ENCODE measurements at places on chromosomes 13 and 19.

GRCh38 chr19:1860821-1861598 is 2.4 kb downstream of the KLF16 start:
- no peak for DNase-seq

GRCh38 chr19:21109116-21109515 is 27.1 kb downstream of the ZNF714 start:
- no peak for DNase-seq

DNA sequence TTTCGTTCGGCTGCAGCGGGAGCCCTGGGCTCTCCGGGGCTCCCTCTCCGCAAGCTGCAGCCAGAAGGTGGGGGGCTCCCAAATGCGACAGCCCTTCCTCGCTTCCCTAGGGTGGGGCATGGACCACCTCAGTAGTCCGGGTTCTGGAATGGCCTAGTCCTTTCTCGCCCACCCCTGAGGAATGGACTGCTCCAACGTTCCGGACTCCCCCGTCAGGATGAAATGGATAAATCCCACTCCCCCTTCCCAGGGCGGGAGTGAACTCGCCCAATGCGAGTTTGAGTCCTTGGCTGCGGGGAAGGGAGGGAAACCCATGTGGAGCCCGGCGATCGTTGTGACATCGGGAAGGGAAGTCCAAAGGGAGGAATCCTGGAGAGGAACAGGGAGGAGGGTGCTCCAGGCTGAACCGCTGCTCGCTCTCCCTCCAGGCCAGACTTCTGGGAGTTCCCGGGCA is 5.5 kb downstream of the HRC start:
- DNase-seq = peak; percentile 63

DNA sequence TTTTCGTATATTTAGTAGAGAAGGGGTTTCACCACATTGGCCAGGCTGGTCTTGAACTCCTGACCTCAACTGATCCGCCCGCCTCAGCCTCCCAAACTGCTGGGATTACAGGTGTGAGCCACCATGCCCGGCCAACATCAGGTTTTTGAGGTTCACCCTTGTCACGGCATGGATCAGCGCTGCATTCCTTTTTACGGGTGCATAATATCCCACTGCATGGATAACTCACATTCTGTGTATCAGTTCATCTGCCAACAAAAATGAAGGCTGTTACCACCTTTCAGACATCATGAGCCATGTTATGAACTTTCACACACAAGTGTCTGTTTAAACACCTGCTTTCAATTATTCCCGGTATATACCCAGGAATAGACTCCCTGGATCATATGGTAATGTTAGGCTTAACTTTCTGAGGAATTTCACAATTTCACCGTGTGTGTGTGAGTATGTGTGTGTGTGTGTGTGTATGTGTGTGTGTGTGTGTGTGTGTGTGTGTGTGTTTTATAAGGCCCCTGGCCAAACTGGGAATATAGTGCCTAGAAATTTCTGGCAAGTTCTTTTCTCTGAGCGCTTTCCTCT is 52.2 kb downstream of the AP1M1 start:
- no peak for DNase-seq

- no peak for DNase-seq
Observed at GRCh38 chr13:111881700-111882099, 185.2 kb upstream of the SOX1 start.

DNA sequence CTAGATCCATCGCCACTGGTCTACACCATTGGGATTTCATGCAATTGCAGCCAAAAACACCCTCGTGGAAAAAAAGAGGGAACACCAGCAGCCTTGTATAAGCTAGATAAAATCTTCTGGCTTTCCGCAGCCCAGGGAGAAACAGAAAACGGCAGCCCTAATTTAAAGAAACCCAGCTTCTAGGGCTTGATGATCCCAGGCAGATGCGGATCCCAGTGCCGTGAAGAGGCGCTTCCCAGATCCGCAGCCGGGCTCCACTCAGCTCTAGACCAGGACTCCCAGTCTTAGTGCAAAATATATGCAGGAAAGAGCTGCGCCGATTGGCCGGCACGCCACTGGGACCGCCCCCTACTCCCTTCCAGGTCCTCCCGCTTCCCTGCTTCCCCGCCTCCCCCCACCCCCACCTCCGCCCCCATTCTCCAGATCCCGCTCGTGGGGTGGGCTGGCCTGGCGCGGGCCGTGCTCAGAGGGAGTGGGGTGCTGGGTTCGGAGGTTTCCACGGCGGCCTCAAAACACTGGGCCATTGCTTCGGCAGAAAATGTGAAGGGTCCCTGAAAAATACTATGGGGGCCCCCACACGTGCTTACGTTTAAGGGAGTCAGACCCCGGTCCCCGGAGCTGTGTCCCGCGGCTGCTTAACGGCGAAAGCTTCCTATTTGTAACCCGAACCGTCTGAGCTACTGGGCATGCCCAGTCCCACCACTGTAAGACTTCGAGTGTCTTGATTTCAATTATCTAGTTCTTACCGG is 63.1 kb downstream of the SERP2 start:
- peak; percentile 88 for DNase-seq

DNA sequence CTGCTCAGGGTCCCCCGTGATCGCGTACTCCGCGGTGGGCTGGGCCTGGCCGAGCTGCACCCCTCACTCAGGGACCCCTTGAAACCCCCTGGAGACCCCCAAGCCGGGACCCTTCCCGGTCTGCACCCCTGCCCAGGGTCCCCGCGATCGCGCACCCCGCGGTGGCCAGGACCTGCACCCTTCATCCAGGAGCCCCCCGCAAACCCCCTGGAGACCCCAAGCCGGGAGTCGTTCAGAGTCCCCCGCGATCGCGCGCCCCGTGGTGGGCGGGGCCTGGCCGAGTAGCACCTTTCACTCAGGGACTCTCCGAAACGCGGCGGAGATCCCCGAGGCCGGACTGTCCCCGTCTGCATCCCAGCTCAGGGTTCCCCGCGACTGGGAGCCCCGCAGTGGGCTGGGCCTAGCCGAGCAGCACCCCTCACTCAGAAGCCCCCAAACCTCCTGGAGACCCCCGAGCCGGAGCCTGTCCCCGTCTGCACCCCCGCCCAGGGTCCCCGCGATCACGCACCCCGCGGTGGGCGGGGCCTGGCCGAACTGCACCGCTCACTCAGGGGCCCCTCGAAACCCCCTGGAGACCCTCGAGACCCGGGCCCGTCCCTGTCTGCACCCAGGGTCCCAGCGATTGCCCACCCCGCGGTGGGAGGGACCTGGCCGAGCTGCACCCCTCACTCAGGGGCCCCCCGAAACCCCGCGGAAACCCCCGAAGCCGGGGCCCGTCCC is 748 bp downstream of the LMNB2 start:
- peak; percentile 17 for DNase-seq

DNA sequence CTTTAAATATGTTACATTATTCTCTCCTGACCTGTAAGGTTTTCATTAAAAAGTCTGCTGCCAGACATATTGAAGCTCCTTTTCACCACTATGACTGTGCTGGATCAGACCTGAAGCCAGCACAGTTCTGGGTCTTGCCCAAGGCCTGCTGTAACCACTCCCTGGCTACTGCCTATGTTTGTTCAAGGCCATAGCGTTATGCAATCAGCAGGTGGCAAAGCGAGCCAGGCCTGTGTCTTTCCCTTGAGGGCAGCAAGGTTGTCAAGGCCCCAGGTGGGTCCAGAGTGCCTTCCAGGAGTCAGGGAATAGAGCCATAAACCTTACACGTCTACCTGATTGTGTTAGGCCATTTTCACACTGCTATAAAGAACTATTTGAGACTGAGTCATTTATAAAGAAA is 496.8 kb upstream of the PCDH9 start:
- no peak for DNase-seq

GRCh38 chr13:45412274-45413049 is 5.7 kb downstream of the SLC25A30 start:
- DNase-seq = no peak

GRCh38 chr19:3061182-3062161 is 823 bp downstream of the TLE5 start:
- DNase-seq = peak; percentile 36

DNA sequence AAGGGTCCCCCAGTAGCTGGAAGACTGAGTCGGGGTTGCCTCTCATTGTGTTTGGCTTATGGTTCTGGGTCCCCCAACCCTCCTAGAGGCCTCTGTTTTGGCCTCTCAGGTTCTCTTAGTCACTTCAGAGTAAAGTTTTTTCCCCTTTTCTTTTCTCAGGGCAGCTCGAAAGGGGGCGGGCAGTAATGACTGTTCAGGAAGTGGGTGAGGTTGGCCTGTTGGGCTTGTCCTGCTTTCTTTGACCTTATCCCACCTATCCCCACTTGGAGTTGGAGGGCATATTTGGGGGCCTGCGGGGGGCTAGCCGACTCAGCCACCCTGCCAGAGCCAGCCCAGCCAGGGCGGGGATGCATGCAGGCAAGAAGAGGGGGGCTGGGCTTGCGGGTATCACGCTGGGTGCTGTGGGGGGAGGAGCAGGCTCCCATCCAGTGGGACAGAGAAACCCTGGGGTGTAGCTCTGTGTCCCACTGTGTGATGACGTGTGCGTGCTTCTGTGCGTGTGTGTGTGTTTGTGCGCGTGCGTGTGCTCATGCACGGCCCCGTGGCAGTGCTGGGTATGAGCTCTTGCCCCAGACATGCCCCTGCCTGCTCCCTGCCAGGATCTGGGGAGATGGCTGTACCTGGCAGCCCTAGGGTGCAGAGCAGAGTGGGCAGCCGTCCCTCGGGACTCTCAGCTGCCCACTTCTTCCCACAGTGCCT is 1.4 kb downstream of the CIC start:
- DNase-seq = peak; percentile 62

DNA sequence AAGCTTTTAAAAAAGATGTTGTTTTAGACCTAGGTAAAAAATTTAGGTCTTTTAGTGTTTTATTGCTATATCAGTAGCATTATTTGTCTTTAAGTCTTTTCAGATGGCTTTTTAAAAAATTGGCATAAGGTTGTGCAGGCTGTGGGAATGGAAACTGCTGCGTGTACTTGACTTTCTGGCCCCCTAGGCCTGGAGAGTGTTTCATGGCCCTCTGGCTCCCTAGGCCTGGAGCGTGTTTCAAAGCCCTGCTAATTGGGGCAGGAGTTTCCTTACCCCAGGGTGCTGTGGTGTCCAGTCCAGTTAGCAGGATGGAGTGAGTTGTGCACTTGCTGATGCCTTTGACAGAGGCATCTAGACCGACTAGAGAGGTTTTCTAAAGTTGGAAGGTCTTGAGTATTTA is 23.8 kb downstream of the PRAM1 start:
- no peak for DNase-seq

- DNase-seq = no peak
Observed at GRCh38 chr19:56841193-56841543, 642 bp upstream of the PEG3 start.

GRCh38 chr13:36428086-36428485 is 4.2 kb upstream of the CCNA1 start:
- no peak for DNase-seq

DNA sequence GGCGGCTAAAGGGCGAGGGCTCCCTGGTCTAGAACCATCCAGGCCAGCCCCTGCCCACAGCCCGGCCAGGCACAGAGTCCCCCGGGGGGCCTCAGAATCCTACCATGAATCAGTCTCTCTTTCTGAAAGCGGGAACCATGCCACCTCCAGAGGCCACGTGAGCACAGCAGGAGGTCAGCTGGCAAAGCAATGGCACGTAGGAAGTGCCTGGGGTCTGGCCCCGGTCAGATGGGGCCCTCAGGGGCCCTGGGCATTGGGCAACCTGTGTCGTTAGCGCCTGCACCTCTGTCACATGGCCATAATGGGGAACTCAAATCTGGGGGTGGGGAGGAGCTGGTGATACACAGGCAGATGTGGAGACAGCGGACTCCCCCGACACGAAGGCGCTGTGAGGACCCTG is 8.8 kb downstream of the MFSD12 start:
- no peak for DNase-seq

GRCh38 chr19:45218911-45219743 is 26.1 kb downstream of the EXOC3L2 start:
- DNase-seq = no peak

DNA sequence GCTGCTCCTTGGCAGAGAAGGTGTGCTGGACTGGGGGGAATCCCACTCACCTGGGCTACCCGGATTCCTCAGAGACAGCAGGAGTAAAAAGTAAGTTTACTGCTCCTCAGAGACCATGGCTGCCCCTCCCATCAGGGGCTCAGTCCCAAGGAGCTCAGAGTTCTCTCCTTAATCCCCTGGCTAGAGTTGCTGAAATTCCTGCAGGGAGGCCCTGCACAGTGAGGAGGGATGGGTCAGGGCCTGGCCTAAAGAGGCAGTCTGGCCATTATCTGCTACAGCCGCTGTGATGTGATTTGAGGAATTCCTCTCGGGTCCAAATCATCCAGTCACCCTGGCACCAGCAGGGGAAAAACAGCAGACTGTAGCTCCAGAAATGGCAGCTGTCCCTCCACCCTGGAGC is 502.5 kb downstream of the PCDH17 start:
- no peak for DNase-seq

DNA sequence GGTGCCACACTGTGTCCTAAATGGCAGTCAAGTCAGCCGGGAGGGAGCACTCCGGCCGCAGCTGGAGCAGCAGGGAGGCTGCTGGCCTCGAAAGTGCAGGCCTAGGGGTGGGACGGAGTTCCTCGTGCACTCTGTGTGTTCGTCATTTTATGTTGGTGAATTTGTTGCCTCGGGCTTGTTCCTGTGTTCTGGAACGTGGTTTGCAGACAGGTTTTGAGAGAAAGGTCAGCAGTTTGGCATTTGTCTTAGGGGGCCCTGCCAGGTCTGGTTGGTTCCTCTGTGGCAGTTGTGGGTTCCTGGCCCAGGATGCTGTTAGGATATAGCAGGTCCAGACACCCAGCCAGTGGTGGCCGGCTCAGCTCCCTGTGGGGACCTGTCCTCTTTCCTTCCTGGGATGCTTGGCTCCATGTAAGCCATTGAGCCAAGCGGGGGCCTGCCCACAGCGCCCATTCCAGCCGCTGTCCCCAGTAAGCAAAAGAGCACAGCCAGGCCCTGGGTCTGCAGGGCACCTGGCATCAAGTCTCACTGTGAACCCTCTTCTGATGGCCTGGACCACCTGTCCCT is 30.0 kb downstream of the MPHOSPH8 start:
- DNase-seq = no peak

DNA sequence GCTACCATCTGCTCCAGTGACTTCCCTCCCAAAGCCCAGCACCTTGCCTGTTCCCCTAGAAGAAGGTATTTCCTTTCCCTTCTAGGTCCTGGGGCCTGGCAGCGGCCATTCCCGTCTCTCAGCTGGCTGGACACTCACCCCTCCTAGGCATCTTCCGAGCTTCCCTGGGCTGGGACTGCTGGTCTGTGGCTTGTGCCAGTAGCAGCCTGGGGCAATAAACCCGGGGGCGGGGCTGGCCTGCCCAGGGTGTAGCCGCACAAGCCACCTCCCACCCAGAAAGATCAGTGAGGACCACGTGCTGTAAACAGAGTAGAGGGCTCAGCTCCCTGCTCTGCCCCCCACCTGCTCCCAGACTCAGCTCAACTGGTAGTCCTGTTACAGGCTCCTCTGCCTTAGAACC is 15.0 kb downstream of the LIPE start:
- no peak for DNase-seq

All from ACHN (cell line).